ENCODE measurements at places on chromosomes 1 and 21. TPM values are rescaled to one million over a fixed set of nuclear protein-coding genes. Genes with fewer than 3 reads are reported as not detected.

Gene LEPROT
- polyA plus RNA-seq, result 174 TPM

Gene MYBPH
- 0.34 TPM for polyA plus RNA-seq

Gene RALGPS2
- polyA plus RNA-seq, result 18.1 TPM

Gene LIPI
- not detected for polyA plus RNA-seq

Gene ACP6
- 11.0 TPM for polyA plus RNA-seq

Gene CDC20
- polyA plus RNA-seq, result 48.9 TPM

Gene CDKN2C
- 11.7 TPM for polyA plus RNA-seq

Gene PLPP3
- polyA plus RNA-seq, result 79.5 TPM

Gene USH2A
- 0.01 TPM for polyA plus RNA-seq

Gene LCE1D
- not detected for polyA plus RNA-seq

Gene RIIAD1
- polyA plus RNA-seq, result 1.2 TPM

Gene LYSMD1
- polyA plus RNA-seq, result 4.4 TPM

Gene TNFRSF8
- 0.23 TPM for polyA plus RNA-seq

Gene SH3BGR
- polyA plus RNA-seq, result 5.7 TPM

Gene HAPLN2
- not detected for polyA plus RNA-seq

Gene HIPK1
- 7.6 TPM for polyA plus RNA-seq

Gene ANGPTL1
- polyA plus RNA-seq, result 3.6 TPM

Gene NCMAP
- not detected for polyA plus RNA-seq

Gene PCBP3
- polyA plus RNA-seq, result 1.3 TPM

Gene RAB42
- 2.4 TPM for polyA plus RNA-seq

Gene DMRTA2
- polyA plus RNA-seq, result not detected

Gene CAMK1G
- polyA plus RNA-seq, result 0.24 TPM

Gene OPRD1
- not detected for polyA plus RNA-seq

Gene LRRC39
- 0.21 TPM for polyA plus RNA-seq

Gene DCDC2B
- 0.25 TPM for polyA plus RNA-seq

Gene CDC42SE1
- 17.3 TPM for polyA plus RNA-seq

Measured in GM23248 (cell line).